SHP77 (cell line): ENCODE measurements at places on chromosomes 16 and 17.

GRCh38 chr17:82820278-82821251 lies 19.3 kb downstream of the ZNF750 start:
- no peak for DNase-seq

DNA sequence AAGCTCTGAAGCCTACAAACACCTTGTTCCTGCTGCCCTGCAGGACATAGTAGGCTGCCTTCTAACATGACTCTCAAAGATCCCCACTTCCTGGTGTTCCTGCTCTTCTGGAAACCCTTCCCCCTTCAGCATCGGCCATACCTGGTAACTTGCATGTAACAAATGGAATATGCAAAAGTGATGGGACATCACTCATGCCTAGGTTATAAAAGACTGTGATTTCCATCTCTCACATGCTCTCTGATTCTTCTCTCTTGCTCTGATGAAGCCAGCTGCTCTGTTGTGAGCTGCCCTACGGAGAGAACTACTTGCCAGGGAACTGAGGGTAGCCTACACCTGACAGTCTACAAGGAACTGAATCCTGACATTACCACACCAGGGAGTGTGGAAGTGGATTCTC lies 72.9 kb upstream of the IRX6 start:
- no peak for DNase-seq

DNA sequence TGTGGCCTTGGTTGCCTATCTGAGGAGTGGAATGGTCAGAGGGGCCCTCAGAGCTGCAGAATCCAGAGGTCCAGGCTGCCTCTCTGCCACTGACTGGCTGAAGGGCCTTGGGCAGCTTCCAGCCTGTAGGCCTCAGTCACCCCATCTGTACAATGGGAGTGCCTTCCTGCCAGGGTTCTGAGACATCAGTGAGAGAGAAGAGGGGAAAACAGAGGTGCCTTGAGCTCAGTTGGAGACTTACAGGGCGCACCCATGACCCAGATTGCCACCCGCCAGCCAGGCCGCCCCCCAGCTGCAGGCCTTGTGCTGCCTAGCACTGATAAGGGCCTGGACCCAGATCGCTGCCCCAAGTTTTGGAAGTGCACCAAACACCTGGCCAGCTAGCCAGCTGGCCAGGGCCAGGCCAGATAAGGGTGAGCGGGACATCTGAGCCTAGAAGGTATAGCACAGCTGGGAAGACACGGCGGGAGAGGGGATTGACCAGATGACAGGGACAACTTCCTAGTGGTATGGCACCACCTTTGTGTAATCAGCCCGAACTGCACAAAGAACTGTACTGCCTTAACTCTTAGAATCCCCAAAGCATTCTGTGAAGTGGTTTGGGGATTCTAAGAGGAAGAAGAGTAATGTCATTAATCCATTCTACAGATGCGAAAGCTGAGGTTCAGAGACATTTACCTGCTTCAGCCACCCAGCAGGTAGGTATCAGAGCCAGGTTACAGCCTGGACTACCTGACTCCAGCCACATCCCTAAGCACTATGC lies 1.4 kb downstream of the SLC4A1 start:
- no peak for DNase-seq

DNA sequence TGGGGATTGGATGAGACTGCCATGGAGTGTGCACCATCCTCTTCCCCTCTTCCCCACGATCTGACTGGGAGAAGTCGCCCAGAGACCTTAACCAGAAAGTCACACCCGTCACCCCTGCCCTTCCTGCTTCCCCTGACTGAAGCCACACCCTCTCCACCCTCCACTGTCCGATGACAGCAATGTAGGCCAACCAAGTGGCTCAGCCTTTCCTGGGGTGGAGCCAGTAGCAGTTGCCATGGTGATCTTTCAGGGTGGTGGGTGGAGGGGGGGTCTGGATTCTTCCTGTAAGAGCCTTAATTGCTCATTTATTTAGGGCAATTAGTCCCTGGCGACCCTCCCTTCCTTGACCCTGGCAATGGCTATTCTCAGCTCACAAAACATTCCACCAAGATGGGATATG lies 37.5 kb upstream of the PHB1 start:
- DNase-seq, result no peak

- DNase-seq, result no peak
Observed at GRCh38 chr17:56708670-56709410, 115.3 kb downstream of the NOG start.

DNA sequence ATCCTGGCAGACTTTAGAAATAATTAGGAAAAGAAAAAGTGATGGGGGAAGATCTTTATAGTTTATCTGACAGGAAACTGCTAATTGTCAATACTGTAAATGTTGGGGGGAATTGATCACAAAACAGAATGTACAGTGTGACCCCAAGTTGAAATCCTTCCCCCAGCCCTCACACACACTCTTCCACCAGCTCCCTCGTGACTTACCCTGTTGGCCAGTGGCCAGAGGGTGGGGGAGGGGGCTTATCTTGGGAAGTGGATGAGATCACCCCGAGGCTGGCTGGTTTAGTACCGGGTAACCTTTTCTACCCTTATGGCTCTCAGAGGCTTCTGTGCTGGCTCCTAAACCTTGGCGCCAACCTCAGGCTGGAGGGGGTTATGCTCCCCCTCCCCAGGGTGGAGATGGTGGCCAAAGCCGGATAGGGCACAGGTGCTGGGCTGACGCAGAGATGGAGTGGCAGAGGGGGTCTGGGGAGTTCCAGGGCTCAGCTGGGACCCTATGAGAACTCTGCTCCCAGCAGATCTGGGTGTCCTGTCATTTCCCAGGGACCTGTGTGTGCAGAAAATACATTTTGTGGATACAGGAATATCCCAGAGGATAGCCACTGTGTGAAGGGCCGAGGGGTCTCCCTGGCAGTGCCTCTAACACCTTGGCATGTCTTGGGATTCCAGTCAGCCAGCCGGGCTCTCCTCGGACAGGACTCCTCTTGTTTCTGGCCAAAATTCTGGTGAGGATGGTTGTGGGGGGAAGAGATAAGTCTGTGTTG lies 18.6 kb downstream of the CDH16 start:
- peak; percentile 52 for DNase-seq

- DNase-seq, result no peak
Observed at GRCh38 chr17:30801671-30802070, 22.8 kb downstream of the CRLF3 start.

GRCh38 chr17:70105641-70106040 lies 30.6 kb downstream of the KCNJ16 start:
- DNase-seq, result no peak

- DNase-seq, result no peak
Observed at GRCh38 chr17:56786989-56787482, 46.7 kb downstream of the C17orf67 start.

GRCh38 chr17:49557312-49558024 lies 18.2 kb upstream of the NXPH3 start:
- DNase-seq, result peak; percentile 80

- no peak for DNase-seq
Observed at GRCh38 chr16:76459111-76459510, 181.9 kb downstream of the CNTNAP4 start.

- no peak for DNase-seq
Observed at GRCh38 chr17:76687298-76688164, 23.2 kb downstream of the MXRA7 start.

- DNase-seq, result no peak
Observed at GRCh38 chr17:13413001-13413400, 188.7 kb downstream of the HS3ST3A1 start.
